ENCODE measurements at places on chromosomes 3 and 15. TPM values are rescaled to one million over a fixed set of nuclear protein-coding genes. Genes with fewer than 3 reads are reported as not detected.
A peak's percentile ranks its signal among the peaks of the same experiment; 100 is the strongest.

Gene GOLGA8G
- total RNA-seq: not detected

Gene ILDR1
- total RNA-seq: 8.3 TPM

Gene TRIM42
- not detected for total RNA-seq

Gene RPL39L
- total RNA-seq: 4.8 TPM

Gene CHRM5
- total RNA-seq: not detected

- no peak for DNase-seq
Measured at GRCh38 chr3:197167549-197167948, 130.9 kb downstream of the DLG1 start.

GRCh38 chr3:192706272-192706671, 21.1 kb downstream of the FGF12 start:
- DNase-seq: no peak

- DNase-seq: no peak
Measured at GRCh38 chr3:125220727-125221429, 8.3 kb upstream of the SLC12A8 start.

DNA sequence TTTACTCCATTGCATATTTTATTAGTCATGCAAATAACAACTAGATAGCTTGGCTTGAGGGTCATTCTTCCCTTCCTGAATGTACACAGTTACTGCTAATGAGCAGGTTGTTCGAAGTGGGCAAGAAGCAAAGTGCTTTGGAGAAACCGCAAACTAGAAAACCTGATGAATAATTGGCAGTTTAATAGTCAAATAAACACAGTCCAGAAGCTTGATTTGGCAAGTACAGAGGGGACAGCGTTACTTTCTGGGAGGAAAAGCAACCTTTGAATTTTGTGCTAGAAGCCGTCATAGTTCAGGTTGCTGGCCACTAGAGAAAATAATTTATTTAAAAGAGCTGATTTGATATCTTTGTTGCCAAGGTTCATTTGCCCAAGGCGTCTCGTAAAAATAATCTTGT, 94.9 kb downstream of the MFSD1 start:
- DNase-seq: no peak

DNA sequence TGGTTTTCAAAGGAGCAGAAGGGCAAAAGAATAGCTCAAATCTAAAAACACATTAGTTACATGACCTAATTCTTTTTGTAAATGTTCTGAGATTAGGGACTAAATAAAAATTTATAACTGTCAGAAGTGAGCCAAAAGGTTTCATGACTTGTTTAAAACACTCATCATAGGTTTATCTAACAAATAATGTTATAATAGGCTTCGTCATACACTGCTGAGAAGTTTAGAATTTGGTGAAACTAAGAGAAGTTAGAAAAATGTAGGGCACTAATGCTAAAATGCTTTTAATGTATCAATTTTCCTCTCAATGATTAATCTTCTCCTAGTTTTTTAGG, 468.8 kb upstream of the CDIN1 start:
- no peak for DNase-seq

- DNase-seq: no peak
Measured at GRCh38 chr15:63835211-63835568, 1.4 kb upstream of the HERC1 start.

DNA sequence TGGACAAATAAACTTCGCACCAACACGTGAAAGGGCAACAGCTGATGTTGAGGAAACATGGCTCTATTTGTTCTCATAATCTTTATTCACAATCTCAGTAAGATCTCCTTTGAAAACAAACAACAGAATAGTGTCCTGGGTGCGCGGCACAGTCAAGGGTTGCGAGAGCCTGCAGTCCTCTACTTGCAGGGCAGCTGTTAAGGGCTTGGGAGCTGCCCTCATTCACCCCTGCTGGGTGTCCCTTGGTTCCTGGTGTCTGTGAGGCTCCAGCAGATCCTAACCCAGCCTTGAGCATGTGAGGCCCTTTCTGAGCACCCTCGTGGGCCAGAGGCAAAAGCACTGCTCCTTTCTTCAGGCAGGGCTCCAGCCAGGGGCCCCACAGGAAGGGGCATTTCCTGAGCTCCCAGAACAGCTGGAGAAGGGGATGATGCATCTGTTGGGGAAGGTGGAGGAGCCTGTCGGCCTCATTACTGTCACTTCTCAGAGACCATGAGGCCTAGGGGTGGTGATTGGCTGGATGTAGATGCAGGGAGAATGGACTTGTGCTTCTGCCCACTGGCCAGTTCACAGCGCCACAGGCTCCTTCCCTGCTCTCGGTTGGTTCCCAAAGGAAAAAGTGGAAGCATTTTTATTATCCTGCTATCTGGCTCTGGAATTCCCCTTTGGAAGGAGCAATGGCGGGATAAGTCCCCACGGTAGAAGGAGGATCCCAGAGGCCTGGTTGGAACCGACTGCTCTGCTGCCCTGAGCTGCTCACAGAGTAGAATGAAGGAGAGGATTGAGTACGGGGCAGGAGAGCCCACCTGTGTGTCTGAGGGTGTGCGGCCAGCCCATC, 51.9 kb upstream of the KLF13 start:
- no peak for DNase-seq

- peak; percentile 83 for DNase-seq
Measured at GRCh38 chr3:195101001-195101583, 169.9 kb downstream of the XXYLT1 start.

GRCh38 chr3:30852833-30853232, 41.6 kb downstream of the GADL1 start:
- no peak for DNase-seq

GRCh38 chr3:42827023-42827422, 17.8 kb downstream of the ACKR2 start:
- no peak for DNase-seq

DNA sequence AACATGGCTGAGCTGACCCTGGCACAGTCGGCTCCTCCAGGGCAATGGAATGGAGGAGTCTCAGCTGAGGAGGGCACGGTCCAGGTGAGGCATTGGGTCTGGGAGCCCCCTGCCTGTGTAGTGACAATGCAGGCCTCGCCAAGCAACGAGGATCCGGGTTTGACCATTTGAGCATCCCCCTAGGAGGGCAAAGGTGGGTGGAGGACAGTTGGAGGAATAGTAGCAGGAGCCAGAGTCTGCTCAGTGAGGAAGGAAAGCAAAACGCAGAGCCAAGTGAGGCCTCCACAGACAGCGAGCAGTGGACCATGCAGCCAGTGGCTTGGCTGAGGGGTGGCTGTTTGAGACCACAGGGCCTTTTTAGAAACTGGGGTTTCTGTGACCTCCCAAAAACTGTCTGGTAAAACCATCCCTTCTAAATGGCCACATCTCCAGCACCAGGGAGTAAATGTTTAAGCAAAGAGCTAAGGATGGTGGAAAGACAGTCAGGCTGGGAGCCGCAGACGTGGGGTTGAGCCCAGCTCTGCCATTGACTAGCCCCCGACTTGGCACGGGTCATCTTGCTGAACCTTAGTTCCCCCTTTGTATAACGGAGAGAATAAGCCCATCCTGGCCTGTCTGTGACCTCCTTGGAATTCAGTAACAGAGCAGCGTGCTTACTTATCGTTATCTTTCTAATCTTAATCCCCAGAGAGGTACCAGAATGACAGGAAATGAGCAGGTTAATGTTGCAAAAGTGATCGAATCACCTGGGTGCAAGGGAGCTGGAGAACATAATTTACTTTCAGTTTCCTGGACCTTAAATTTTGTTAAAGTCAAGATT, 46.8 kb downstream of the CMTM6 start:
- DNase-seq: no peak

DNA sequence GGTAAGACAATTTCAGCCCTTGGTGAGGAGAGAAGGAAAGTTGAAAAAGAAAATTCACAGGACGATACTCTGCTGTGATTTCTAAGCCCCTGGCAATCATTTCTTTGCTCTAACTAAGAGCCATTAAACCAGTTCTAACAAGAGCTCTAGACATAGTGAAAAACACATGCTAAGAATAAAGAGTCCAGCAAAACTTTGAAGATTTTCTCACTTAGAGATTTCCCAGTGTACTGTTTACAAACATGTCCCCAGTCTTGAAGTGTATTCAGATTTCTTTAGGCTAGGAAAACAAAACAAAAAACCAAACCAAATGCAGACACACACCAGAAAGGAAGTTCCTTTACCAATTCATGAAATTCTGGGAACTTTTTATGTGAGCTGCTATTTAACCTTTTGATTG, 325.8 kb downstream of the PTPRG start:
- no peak for DNase-seq

DNA sequence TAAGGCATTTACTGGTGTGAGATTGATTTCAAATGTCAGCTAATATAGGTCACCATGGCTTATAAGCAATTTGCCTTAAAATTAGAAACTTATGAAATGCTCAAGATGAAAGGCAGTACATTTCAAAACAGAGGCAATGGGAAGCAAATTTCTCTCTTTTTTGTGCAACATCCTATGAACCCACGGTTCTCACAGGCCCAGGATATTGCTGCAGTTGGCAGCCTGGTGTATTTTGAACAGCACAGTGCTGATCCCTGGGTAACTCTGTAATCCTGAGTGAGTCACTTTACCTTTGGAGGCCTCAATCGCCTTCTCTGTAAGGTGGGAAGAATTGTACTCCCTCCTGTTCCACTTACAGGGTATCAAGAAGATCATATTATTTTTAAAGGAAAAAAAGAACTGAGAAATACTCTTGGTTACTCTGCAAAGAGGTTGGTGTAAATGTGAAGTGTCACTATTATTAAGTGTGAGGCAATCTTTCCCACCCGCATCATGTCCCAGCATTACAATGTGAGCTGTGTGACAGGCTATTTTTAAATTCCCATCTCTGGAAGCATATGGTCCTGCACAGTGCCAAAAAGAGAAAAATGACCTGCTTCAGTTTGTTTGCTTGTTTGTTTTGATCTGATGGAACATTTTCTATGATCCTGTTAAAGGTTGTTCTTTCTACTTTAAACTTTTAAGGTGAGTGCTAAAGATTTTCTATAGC, 190.1 kb upstream of the LPP start:
- no peak for DNase-seq

DNA sequence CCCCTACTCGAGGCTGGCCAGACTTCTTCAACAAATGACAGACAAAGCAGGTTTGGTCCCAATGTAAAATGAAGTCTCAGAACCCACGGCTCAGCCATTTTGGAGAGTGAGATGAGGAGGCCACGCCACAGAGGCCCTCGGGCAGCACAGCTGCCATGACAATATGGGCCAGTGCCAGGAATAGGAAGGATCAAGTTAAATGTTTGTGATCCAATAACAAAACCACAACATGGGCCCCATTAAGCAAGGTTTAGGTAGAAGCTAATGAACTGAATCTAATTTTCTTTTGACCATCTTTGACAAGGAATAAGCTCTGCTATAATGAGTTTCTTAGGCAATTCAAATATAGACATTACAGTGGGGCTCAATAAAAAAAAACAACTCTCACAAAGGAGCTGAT, 52.6 kb downstream of the RFTN1 start:
- no peak for DNase-seq

DNA sequence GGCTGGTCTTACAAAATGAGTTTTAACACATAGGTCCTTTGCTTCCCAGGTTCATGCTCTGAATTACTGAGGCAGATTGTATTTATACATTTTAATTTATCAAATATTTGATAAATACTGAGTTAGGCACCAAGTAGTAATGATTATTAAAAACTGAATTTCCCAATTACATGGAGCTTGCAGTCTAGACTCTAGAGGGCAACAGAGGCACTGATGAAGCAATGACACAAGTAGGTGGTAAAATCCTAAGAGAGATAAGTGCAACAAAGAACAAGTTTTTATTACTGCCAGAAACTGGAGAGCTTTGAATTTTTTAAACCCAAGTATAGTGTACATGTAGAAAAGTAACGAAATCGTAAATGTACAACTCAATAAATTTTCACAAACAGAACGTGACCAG, 406.2 kb upstream of the RARB start:
- no peak for DNase-seq

GRCh38 chr15:57526076-57526475, 65.6 kb upstream of the MYZAP start:
- DNase-seq: no peak
